Kasumi-1 (cell line): ENCODE measurements at places on chromosomes 5 and 9.

- no peak for DNase-seq
Measured at GRCh38 chr5:14281746-14282181, 138.6 kb downstream of the TRIO start.

DNA sequence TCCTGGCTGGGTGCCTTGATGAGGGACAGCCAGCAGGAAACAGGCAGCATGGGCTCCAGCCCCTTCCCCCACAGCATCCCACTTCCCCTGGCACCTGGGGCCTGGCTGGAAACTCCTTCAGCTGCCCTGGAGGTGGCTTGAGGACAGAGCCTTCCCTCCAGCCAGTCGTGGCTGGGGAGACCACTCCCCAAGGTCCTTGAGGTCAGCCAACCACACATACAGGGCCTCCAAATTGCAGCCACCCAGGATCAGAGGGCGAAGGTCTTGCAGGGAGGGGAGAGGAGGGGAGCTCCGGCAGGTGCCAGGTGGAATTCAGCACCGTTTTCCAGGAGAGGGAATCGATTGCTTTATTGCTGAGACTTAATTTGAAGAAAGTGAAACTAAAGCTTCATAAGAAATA is 280.4 kb downstream of the PBX3 start:
- no peak for DNase-seq

- DNase-seq = peak; percentile 54
Measured at GRCh38 chr5:159444441-159445082, 114.3 kb upstream of the IL12B start.

- peak; percentile 77 for DNase-seq
Measured at GRCh38 chr9:128245421-128246151, 30.2 kb downstream of the GOLGA2 start.

DNA sequence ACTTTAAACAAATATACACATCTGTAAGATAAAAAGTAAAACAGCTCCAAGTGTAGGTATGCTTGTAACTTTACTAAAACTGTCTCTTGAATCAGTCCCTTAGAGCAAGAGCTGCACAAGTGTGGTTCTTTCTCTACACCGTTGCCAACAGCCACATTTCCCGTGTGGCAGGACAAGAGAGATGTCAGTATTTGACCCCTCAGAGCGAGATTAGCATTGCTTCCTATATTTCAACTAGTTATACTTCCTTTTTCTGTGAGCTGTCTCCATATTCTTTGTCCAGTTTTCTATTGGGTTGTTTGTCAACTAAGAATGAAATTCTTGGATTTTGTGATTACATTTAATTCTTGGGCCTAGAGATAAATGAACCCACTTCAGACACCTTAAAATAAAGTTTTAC is 8.0 kb downstream of the PLIN2 start:
- DNase-seq = peak; percentile 22

GRCh38 chr5:109329333-109330237 is 80.2 kb downstream of the PJA2 start:
- no peak for DNase-seq

- DNase-seq = no peak
Measured at GRCh38 chr9:33161589-33162132, 5.5 kb downstream of the B4GALT1 start.

- DNase-seq = no peak
Measured at GRCh38 chr9:137423514-137424291, 510 bp downstream of the NOXA1 start.

GRCh38 chr5:1111241-1111726 is 579 bp downstream of the SLC12A7 start:
- no peak for DNase-seq

GRCh38 chr9:1522219-1522767 is 472.1 kb downstream of the DMRT2 start:
- no peak for DNase-seq

DNA sequence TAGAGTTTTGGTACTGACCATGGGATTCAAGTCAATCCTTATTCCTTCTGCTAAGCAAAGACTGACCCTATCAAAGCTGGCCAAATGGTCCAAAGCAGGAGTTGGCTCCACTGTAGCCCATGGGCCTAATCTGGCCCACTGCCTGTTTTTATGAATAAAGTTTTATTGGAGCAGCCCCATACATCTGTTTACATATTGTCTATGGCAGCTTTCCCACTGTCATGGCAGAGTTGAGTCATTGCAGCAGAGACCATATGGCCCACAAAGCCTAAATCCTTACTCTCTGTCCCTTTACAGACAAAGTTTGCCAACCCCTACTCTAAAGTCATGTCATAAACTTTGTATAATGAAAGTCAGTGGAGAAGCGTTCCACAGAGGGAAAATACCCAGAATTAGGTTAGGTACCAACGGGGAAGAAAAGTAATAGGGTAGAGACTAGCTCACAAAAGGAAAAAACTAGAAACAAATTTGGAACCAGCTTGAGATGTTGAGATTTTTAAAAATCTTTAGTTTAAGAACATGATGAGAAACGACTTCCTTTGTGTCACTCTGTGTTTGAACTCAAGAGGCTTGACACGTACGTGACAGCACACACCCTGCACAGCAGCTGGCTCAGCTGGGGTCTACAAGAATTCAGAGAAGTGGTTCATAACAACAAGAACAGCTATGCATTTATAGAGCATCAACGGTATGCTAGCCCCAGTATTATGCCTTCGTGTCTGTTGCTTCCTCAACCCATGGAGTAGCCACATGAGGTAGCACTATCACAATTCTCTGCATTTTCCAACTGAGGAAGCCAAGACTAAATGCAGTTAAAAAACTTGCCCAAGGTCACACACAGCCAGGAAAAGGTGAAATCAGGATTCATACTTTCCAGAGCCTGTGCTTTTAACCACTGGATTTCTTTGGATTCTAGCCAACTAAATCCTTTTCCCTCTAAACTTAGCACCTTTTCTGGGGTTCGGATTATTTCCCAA is 198.9 kb upstream of the WWC1 start:
- no peak for DNase-seq

- DNase-seq = no peak
Measured at GRCh38 chr5:16930496-16930895, 5.6 kb downstream of the MYO10 start.

DNA sequence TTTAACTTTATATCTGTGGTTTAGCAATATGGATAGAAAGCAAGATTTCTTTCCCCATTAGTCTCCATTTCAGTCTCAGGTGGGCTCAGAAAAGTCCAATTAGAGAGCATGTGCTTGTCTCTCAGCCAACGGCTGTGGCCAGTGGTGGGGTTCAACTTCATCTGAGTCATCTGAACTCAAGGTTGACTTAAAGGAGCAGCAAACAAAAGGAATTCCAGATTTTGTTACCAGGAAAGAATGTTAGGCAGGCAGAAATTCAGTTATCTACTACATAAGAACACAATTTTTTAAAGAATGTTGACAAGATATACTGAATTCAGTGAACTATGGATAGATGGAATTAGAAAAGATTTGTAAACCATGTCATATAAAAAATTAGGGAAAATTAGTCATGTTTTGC is 784.1 kb downstream of the MAT2B start:
- no peak for DNase-seq

- DNase-seq = no peak
Measured at GRCh38 chr9:96026655-96027213, 151.2 kb downstream of the ERCC6L2 start.

DNA sequence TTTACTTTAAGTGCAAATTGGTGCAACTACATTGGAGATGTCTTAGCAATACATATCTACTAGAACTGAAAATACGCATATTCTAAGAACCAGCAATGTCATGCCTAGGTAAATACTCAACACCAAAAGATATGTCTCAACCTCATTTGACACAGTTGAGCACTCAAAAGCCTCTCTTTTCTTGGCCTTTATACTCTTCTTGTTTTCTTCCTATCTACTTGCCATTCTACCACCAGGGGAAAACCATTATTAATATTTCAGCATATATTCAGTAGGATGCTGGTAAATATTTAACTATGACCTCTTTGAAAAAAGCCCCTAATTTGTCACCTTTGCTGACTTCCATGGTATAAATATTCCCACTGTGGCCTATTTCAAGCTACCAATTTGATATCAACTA is 443.8 kb downstream of the LRRC70 start:
- no peak for DNase-seq

- DNase-seq = no peak
Measured at GRCh38 chr5:65359981-65360380, 121.7 kb downstream of the ADAMTS6 start.

DNA sequence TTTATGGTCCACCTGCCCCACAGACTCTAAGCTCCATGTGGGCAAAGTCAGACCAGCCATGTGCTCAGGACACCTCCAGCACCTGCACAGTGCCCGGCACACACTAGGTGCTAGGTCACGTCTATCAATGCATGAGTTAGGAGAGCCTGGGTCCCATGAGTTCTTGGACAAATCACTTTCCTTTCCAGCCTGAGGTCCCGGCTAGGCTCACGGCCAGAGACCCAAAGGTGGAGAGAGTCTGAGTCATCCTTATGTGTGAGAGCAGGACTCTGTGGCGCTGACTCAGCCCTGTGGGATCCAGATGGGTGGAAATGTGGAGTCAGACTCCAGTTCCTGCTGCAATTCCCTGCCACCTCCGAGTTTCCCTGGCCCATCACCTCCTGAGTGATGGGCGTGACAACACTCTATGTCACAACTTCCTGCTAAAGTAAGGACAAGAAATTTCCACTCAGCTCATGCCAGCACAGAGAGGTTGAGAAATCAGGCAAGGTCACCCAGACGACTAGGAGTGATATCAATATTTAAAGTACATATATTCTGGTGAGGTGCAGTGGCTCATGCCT is 2.5 kb upstream of the ST6GALNAC4 start:
- DNase-seq = no peak

- no peak for DNase-seq
Measured at GRCh38 chr9:33676746-33677505, 118.4 kb upstream of the PRSS3 start.

DNA sequence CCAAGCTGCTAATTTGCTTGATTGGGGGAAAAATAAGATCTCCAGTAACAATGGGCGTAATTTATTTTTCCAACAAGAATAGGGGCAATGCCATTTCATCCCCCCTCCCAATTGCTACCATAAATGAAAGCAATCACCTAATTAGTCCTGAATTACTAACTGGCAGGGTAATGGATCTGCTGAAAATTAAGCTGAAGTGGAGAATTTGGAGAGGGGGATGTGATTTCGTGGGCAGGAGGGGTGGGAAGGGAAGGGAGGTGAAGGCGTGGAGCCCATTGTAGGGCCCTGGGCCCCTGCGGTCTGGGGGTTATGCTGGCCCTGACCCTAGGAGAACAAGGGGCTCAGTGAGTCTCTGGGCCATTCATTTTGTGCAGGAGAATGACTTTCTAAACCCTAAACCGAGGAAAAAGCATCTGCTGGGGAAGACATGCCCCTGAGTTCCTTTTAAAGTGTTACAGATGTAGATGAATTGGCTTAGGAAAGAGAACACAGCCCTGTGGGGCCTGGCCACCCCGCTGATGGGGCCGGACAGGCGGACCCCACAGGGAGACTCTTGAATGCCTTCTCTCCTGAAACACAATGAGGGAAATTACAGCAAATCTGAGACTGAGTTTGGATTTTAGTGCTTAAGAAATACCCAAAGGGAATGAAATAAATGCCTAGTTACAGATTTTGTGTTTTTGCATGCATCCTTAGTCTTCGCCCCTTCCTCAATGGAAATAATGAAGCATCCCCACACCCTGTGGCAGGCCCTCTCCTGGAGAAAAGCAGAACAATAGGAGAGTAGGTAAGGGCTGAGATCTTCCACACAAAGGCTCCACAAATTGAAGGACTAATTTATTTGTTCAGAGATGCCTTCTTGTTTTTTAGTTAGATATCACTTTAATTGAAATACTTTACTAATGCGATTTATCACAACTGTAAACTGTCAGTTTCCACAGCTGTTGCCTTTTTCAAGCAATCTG is 143.2 kb downstream of the PSAT1 start:
- peak; percentile 14 for DNase-seq

DNA sequence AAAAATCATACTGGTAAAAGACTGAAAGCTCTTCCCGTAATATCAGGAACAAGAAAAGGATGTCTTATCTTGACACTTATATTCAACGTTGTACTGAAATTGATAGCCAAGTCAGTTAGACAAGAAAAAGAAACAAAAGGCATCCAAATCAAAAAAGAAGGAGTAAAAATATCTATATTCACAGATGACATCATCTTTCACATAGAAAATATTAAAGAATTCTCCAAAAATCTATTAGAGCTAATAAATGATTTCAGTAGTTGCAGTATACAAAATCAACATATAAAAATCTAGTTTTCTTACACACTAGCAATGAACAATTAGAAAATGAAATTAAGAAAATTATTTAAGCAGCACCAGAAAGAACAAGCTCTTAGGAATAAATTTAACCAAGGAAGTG is 24.3 kb downstream of the SPDL1 start:
- no peak for DNase-seq

DNA sequence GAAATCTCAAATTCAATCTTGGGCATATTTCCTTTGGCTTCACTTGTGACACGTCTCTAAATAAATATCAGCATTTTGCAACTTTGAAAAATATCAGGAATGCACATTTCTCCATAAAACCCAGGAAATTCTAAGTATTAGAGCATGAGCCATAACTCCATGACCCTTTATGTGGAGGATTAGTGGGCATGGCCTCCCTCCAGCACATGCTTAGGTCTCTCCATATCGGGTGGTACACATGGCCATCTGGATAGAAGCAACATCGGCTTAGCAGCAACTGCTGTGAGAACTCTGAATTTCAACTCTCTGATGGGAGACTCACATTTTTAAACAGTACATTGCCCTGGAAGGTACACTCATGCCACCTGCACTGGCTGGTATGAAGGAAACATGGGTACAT is 73.7 kb upstream of the EGFLAM start:
- no peak for DNase-seq

GRCh38 chr5:176855598-176855997 is 43.5 kb downstream of the HK3 start:
- no peak for DNase-seq

DNA sequence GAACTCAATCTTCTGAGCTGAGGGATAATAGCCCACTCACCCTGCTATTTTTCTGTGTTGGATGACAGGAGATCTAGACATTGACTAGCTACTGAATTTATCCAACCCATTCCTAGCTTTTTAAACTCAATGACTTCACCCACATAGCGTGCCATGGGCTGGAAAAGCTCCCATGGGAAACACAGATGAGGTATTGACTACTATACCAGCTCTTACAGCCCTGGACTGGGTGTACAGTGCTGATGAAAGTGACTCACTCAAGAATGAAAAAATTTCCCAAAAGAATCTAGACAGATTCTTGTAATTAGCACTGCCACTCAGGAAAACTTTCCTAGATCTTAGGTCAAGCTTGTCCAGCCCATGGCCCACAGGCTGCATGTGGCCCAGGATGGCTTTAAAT is 72.7 kb upstream of the NREP start:
- no peak for DNase-seq

GRCh38 chr9:85027870-85028269 is 358.3 kb downstream of the NTRK2 start:
- DNase-seq = no peak

DNA sequence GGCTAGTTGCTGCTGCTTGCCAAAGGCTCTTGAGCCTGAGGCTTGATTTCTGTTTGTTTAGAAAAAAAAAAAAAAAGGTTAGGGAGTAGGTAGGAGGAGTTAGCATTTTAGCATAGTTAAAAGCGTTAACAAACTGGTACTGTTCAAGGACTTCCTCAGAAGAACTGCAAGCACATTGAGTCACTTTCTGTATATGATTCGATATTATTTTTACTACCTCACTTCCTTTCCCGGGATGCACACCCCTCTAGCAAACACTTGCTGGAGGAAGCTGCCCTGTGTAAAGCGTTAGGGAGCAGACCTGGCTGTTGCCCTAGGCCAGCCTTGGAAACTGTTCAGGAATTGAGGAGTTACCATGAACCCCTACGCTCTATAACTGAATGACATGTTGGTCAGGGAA is 15.7 kb upstream of the CEP120 start:
- no peak for DNase-seq
